ENCODE measurements at places on chromosomes 16 and 17.

DNA sequence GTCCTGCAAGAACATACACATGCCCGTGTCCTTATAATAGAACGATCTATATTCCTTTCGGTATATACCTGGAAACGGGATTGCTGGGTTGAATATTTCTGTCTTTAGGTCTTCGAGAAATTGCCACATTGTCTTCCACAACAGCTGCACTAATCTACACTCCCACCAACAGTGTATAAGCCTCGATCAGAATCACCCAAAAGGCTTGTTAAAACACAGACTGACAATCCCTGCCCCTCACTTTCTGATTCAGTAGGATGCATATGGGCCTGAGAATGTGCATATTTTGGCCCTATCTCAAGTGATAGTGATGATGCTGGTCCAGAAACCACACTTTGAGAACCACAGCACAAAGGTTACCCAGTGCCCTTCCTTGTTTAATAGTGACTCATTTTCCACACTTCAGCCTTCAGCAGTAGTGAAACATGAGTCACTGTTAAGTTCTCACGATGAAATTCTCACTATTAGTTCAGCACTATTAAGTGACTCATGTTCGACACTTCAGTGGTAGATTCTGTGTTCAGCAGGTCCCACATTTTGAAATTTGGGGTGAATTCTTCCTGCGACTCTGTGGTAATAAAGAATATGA is 215.6 kb downstream of the GRIN2A start:
- DNase-seq = peak; percentile 2

DNA sequence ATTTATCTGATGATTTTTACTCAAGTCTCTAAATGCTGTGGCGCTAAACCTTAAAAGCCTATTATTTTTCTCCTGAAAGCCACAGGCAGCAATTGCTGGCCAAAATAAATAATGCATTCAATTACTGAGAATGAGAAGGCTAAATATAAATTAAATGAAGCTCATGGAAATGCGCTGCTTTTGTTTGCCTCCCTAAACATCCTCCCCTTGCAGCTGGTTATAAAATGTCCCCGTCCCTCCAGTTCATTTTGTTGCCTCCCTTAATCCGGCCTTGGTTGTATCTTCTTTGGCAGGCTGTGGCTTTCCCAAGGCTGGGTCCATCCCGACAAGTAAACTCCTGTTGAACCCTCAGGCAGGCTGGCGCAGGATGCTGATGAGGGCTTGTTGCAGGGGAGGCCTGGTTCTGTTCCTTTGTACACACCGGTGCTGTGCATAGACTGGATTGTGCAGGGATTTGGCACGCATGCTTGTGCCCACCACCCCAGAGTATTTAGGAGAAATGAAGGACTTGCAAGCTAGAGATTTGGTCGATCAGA is 62.7 kb downstream of the KNOP1 start:
- DNase-seq = no peak

DNA sequence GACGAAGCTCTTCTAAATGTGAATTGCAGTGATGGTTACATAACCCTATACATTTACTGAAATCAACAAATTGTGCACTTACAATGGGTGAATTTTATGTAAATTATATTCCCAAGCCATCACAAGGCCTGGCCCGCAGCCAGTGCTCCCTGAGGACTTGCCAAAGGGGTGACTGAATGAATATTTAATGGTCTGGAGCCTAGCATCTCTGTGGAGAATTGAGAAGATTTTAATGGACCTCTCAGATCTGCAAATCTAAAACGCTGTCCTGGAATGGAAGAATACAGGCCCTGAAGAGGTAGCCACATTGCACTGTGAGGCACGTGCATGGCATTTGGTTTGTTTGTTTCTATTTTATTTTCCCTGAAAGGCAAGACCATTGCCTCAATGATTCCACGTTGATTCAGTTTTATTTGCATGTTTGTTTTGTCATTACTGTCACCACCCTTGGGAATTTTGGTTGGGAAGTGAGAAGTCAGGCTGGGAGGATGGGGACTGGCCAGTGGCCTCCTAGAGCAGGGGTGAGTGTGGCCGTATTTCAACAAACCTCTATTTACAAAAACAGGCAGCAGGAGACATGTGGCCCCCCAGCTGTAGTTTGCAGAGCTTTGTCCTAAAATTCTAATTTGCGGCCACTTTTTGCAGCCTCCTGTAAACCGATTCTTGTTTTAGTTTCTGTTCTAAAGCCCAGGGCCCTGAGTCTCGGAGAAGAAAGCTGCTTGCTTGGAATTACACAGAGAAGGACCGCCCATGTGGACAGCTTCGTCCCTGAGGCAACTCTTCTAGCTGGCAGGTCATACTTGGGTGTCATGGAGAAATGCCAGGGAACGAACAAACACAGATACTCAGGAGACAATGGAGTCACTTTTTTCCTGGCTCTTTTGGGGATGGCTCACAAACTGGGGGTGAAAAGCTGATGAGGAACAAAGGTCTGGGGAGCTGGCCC is 40.5 kb upstream of the GCSH start:
- DNase-seq = peak; percentile 26

DNA sequence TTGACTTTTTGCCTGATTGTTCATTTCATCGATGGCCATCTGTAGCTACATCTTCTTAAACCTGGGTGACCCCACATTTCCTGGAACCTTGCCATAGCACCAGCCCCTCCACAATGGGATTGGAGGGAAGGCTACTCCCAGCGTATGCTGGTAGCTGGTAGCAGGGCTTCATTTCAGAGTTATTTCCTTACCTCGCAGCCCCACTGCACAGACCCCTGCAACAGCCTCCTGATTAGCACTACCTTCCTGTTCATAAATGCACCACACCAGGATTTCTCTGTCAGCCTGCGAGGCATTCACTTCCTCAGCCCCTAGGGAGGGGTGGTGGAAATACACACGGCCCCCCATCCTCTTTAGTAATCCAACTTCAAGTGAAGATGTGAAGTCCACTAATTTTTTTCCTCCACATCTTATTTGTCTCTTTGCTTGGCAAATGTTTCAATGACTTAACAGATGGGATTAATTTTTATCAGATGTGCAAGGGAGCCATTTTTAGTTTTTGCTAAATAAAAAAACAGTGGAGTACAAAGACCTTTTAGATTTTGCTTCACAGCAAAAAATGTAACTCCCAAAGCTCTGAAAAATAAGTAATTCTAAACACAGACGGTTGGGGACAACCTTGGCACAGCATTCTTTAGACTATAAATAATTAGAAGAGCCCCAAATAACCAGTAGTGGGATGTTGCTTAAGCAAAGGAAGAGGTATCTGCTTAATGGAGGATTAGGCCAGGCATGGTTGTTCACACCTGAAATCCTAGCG is 76.6 kb downstream of the CLEC16A start:
- no peak for DNase-seq

DNA sequence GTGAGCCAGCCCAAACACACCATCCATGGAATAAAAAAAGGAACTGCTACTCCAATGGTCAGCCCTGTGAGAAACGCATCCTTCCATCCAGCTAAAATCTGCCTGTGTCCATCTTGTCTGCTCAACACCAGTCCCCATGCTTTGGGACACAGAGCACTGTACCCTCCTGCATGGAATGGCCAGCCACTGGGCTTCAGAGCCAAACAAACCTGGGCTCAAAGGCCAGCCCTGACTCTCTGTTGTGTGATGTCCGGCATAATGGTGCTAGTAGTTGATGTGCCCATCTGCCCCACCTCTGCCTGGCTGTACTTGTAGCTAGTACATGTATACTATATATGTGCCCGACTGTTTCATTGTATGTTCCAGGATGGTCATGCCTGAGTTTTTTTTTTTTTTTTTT is 77.6 kb upstream of the AMZ2 start:
- no peak for DNase-seq

DNA sequence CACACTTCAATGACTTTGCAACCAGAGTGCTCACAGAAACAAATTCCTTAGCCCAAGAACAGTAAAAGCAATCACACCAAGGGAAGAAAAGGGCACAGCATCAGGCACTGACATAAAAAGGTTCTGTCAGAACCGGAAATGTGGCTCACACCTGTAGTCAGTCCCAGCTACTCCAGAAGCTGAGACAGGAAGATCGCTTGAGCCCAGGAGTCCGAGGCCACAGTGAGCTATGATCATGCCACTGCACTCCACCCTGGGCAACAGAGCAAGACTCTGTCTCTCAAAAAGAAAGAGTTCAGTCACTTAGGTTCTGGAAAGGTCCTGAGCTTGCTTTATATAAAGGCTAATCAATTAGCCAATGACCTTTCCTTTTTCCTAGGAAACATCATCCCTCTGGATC is 22.7 kb downstream of the YWHAE start:
- no peak for DNase-seq
